ENCODE measurements at places on chromosomes 1 and 21. TPM values are rescaled to one million over a fixed set of nuclear protein-coding genes. Genes with fewer than 3 reads are reported as not detected.

Gene TNFRSF1B
- 41.0 TPM for total RNA-seq

Gene LRRC3
- total RNA-seq: 2.5 TPM

Gene PHLDA3
- 80.5 TPM for total RNA-seq

Gene S100A9
- total RNA-seq: 4,658 TPM

Gene HCRTR1
- total RNA-seq: not detected

Gene TEX38
- total RNA-seq: not detected

Gene CSMD2
- total RNA-seq: 0.25 TPM

Gene TDRD5
- not detected for total RNA-seq

Gene FRRS1
- 22.1 TPM for total RNA-seq

Gene ARHGAP30
- 14.5 TPM for total RNA-seq

Gene GSTM4
- total RNA-seq: 36.1 TPM

DNA sequence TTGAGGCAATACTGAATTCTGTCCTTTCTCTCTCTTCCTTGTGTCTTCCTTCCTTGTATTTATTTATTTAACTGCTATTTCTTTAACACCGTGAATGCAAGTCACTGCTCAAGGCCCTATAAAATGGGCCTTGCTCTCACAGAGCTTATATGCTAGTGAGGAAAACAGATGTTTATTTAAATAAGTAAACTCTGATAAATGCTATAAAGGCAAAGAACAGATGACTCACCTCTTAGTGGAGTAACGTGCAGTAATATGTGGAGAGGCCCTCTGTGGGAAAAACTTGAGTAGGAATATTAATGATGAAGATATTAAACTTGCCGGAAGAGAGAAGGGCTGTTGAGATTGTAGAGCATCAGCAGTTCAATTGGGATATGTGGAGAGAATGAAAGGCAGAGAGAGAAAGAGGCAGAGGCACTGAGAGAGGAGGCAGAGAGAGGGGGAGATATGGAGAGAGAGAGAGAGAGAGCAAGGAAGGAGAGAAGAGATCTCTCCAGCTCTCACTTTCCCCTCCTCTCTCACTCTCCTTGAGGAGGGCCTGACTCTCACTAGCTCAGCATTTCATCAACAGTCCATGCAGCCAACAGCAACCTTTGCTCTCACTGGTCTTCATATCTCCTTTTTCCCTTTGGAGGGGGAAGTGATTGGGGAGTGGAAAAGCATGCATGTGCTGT, 322.2 kb downstream of the LMX1A start:
- no peak for DNase-seq

GRCh38 chr1:37479255-37480124, 5.1 kb downstream of the ZC3H12A start:
- peak; percentile 98 for DNase-seq

GRCh38 chr1:162557536-162557935, 4.0 kb upstream of the UAP1 start:
- no peak for DNase-seq

GRCh38 chr21:44350773-44351481, 2.5 kb upstream of the TRPM2 start:
- DNase-seq: no peak

- peak; percentile 64 for DNase-seq
These were observed 186.9 kb downstream of the MATN1 start for GRCh38 chr1:30536530-30536929.

- no peak for DNase-seq
These were observed 211.1 kb downstream of the MRPL39 start for GRCh38 chr21:25396135-25396711.

DNA sequence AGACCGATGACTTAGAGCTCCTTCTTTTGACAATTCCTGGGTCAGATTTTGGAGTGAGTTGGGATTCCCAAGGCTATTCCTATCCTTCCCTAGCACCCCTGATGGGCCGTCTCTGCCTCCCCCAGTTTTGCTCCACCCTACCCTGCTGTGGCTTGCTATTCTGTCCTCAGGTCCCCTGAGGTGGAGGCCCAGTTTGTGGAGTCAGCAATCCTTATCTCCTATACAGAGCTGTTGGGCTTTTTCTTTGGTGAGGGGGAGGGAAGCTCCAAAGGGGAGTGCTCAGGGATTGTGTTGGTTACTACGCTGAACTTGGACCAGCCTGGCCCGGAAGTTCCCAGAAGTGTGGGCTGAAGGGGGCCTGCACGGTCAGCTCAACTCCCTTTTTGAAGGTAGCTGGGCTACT, 7.6 kb downstream of the SESN2 start:
- DNase-seq: no peak

- no peak for DNase-seq
These were observed 49.2 kb upstream of the NFASC start for GRCh38 chr1:204821476-204821875.

DNA sequence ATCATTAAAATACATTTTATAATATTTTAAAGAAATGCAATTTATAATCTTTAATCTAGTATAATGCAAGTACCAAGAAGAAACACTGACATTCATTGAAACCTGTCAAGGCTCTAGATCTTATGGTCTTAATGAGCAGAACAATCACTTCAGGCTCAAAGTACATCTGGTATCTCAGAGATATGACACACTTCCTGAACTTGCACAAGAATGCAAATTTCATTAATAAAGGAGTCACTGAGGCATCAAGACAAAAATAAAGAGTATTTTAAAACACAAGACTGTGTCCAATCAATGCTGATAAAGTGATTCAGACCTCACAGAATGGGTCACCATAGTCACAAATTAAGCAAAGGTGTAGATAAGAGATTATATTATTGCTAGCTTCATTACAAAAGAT, 178.1 kb downstream of the AK5 start:
- DNase-seq: no peak

DNA sequence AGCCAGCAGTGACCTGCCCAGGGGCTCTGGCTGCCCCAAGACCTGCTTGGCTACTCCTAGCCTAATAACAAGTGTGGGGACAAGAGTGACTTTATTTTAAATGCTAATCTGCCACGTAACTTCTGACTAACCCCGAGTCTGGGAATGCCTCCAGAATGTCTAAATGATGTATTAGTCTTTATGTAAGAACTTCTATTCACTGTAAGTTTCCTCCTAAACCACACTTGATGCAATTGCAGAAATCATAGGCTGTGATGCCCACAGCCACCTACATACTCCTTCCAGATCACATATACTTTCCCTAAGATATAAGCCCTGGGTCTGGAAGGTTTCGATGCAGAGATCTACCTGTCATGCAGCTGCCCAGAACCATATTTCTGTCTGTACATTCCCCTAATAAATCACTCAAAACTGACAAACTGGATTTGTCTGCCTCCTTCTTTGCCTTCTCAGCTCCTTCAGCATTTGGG, 5.9 kb upstream of the VPS45 start:
- DNase-seq: no peak

GRCh38 chr1:215704089-215704860, 137.2 kb downstream of the KCTD3 start:
- no peak for DNase-seq

GRCh38 chr1:18752409-18752808, 107.1 kb downstream of the TAS1R2 start:
- DNase-seq: no peak

- no peak for DNase-seq
These were observed 7.3 kb upstream of the UMODL1 start for GRCh38 chr21:42063571-42064521.

GRCh38 chr1:114118351-114118990, 35.2 kb downstream of the SYT6 start:
- DNase-seq: no peak

- DNase-seq: no peak
These were observed 86.7 kb upstream of the ZRANB2 start for GRCh38 chr1:71167505-71167904.

DNA sequence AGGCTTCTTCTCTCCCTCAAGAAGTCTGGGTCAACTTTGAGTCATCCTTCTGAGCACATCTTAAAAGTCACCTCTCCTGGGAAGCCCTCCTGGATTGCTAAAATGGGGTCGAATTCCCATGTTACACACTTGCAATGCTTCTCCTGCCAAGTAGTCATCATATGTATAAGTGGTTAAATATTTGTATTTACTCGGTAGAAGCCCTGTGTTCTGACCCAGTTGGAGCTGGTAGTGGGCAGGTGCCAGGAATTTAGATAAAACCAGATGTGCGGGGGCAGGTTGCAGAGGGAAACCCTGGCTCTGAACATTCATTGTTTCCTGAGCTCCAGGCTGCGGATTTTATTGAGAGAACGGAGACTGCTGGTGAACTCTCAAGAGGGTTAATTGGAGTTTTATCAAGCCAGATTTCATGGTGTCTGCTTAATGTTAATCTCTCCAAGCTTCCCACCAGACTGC, 52.8 kb upstream of the RPL11 start:
- no peak for DNase-seq

DNA sequence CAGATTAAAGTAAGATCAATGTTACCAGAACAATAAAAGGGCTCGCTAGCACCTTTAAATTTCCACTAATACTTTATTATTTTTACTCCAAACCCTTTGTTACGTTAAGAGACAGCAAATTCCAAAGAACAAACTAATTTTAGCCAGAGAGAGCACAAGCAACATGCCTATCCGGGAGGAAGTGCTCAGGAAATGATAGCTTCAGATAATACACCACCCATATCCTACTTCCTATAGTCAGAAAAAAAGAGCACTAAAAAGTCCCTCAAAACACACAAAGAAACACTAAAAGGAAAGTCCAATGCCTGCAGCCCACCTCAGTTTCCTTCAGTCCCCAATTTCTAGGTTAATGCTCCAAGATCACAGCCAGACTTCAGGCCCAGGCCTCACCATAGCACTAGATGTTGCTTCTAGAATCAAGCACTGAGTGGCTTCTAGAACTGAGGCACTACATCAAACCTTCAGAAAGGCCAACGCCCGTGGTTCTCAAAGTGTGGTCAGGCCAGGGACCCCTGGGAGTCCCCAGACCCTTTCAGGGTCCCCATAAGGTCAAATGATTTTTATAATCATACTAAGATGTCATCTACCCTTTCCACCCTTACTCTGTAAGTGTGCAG, 142.6 kb downstream of the PSMG1 start:
- no peak for DNase-seq

GRCh38 chr1:215518594-215518993, 48.5 kb upstream of the KCTD3 start:
- no peak for DNase-seq

GRCh38 chr1:44316231-44316759, 38.8 kb downstream of the ERI3 start:
- no peak for DNase-seq

- no peak for DNase-seq
These were observed 1.5 kb upstream of the PROX1 start for GRCh38 chr1:213986020-213986924.

DNA sequence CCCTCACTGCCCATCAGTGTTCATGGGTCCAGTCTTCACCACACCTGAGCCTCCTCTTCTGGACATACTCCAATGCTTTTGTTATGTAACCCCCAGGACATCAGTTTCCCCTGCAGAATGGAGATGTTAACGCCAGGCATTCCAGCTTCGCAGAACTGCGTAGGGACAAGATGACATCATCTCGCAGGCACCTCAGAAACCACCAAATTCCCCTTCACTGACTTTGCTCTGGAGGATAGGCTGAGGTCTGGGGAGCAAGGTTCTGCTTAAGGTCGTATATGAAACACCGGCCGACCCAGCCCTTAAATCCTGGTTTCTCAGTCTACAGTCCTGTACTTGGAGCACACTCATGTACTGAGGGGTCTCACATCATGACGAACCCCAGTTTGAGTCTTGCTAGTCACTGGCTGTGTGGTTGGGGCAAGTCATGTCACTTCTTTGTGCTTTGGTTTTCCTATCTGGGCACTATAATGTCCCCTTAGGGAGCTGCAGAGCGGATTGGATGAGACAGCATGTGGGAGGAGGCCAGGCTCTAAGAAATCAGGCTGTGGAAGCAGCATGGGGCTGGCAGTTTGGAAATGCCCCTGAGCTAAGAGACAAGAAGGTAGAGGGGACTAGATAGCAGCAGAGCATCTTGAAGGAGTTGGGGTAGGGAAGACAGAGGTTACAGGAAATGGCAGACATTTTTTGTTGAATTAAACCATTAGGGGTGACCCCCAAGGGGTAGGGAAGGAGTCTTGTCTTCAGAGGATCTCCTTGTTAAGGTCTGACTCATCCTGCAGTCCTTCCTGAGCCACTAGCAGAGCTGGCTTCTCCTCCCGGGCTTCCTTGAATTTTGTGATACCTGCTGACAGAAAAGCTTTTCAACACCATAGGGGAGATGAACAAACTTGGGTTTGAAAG, 138.3 kb downstream of the FOXD2 start:
- DNase-seq: no peak

DNA sequence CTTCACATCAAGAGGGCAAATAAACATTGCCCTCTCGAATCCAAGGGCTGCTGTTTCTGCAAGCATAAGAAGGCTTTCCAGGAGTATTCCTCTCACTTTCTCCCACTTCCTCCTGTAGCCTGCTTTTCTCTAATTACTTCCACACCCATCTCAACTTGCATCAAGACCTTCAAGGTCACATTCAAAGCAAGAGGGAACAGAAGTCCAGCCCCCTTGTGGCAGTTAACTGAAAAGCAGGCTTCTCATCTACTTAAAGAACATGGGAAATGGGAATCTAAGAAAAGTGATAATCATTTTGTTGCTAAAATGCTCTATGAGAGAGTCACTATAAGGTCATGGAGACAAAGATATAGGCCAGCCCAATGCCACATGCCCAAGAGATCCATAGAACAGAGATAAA, 874.4 kb downstream of the KCNT2 start:
- no peak for DNase-seq

DNA sequence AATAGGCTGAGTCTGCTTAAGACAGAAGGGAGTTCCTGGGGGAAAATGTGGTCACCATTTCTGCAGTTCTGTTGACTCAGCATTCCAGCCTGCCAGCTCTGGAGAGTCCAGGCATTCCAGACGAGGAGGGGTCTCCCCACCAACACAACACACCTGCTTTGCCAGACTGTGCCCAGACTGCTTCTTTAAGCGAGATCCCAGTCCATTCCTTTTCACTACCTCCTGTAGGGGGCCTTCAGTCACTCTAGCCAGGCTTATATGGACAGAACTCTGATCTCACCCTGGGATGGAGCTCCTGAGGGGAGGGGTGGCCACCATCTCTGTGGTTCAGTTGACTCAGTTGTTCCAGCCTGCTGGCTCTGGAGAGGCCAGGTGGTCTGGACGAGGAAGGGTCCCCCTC, 48.5 kb downstream of the UBE2U start:
- DNase-seq: no peak

- no peak for DNase-seq
These were observed 63.3 kb upstream of the ATP2B4 start for GRCh38 chr1:203563291-203563690.

DNA sequence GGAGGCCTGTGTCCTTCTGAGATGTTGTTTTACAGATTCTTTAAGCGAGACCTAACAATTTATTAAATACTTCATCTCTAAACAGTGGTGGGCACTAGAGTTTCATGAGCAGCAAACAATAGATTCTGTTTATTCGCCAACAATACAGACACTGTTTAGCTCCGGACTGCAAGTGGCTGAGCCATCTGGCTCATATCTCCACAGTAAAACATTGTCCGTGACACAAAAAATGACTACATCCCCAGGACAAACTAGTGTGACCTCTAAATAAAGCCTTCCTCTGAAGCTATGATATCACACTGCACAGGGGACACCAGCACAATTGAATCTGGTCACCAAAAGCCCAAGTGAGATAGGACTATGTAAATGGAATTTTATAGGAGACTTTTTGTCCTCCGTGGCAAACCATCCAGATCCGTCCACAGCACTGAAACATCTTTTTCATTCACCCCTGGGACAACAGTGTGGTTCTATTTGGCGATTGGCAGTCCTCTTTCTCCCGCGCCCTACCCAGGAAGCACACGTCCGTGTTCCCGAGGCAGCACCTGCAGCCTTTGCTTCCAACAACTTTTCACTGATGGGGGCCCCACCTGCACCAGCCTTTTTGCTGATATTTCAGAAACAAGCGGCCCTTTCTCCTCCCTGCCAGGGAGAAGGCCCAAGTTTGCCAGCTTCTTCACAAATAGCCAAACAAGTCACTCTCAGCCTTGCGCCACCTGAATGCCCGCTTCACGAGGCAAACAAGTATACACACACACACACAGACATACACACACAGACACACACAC, 47.4 kb downstream of the OLIG1 start:
- no peak for DNase-seq
